ENCODE measurements at places on chromosomes 16 and 17.

- peak; percentile 20 for DNase-seq
Measured at GRCh38 chr17:50675627-50676026, 32.1 kb downstream of the ANKRD40 start.

DNA sequence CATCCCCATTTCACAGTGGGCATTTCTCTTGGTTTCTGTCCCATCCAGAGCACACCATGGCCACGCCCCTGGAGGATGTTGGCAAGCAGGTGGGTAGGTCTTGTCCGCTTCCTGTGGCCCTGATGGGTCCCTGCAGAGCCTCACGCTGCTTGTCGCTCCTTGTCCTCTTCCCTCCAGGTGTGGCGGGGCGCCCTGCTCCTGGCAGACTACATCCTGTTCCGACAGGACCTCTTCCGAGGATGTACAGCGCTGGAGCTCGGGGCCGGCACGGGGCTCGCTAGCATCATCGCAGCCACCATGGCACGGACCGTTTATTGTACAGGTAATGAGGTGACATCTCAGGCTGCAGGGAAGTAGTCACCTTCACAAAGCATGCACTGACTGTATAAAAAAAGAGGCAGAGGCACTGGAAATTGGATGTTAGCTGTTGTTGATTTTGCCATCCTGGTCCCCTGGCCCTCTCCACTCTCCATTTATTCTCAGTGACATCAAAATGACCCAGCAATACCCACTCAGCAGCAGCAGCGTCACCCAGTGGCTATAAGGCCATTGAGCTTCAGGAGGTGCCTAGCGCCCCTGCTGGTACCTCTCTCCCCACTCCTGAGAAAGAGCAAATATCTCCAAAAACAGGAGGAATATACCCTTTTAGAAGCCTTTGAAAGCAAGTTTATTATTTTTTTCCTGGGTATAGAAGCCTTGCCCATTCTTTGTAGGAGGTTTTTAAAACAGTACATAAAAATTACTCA is 13.7 kb downstream of the METTL22 start:
- no peak for DNase-seq

GRCh38 chr16:88599092-88599733 is 29.0 kb downstream of the ZC3H18 start:
- no peak for DNase-seq

DNA sequence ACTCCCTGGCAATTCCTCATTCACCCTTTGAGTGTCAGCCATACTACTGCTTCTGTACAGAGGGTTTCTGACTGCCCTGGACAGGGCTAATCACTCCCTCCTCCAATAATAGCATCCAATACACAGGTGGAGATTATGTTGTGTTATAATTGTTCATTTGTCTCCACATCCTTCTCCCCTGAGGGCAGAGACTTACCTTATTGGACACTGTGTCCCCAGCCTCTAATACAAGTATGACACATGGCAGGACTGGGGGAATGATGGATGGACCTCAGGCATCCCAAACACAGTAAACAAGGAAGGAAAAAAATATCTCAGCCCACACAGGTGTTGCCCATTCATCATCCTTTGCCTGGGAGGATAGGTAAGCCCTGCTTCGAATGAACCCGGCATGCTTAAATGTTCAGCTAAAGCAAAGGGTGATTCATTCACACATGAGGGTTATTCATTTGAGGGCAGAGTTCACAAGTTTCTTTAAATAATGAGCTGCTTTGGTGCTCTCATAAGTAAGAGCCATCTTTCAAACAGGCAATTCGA is 34.8 kb downstream of the MMD start:
- DNase-seq, result no peak

GRCh38 chr17:1813088-1813487 is 16.6 kb downstream of the SMYD4 start:
- no peak for DNase-seq

DNA sequence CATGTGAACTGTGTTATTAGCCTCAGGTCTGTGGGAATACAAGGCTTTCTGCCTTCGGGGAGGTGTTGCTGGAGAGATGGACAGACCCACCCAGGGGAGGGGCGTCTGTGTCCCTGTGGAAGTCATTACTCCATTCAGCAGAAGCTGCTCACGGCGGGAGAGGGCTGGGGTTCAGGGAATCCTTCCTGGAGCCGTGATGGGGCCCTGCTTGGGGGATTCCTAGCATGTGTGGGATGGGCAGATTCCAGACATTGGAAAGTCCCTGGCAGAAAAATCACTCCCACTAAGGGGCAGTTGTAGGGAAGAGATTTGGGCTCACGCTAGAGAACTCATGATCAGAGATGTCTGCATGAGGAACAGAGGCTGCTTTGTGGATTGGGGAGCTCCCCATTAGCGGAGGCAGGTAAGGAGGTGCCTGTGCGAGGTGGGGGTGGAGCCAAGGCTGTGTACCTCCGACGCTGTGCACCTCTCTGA is 56.3 kb upstream of the IL34 start:
- no peak for DNase-seq

GRCh38 chr17:49887086-49887743 is 39.3 kb upstream of the TAC4 start:
- no peak for DNase-seq

DNA sequence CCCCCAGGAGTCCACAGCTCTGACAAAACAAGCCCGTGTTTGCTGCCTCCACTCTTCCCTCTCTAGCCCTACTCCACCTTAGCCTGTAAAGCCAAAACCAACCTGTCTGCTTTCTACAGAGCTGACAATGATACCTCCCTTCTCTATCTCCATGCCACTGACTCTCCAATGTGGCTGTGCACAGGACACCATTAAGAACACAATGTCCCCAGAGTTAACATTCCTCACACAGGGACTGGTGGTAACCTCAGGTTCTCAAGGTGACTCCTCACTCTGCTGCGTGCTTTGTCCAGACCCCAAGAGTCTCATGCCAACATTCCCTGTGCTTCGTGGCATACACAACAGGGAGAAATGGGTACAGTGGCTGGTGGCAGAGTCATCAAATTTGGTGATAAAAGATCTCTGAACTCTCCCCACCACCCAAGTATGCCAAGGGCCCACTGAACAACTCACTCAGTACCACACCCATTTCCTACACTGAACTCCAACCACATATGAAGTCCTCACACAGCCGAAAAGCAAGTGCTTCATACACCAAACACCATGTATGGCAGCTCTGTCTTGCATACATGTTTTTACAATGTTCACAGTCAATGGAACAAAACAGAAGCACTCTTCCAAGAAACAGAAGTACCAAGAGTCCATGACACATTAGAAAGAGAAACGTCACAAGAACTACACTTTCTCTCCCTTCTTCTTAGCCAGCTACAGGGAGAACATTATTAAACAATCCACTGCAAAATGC is 21.1 kb downstream of the CSNK2A2 start:
- no peak for DNase-seq

DNA sequence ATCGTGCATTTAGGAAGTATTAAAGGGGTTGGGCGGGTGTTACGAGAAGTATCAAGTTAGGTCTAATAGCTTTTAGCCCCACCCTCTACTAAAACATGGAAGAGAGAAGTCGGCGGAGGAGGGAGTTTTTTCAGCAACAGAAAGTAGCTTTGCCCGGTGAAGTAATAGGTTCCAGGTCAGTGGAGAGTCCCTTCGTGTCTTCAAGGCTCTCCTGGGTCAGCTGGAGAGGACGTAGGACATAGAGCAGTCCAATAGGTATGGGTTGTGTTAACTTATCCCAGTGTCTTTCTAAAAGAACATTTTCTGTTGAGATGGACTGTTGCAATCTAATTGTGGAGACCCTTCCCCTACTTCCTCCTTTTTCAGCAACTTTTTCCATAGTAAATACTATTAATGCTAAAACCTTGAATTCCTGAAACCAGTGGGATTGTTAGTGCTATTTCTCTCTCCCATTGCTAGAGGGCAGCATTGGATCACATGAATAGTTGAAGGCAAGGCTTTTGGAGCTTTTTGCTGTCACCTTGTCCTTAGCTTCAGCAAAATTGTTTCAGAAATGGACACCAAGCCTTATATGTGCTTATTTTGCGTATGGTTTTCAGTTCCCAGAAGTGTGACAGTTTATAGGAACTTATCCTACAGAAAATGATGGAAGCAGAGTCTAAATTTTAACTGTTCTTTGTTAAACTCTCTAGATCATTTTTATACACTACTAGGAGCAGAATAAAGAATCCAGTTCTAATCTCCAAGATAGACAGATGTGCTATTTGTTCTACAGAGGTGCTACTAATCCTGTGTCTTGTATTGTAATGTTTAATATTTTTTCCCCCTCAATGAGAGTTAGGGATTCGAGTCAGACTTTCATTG is 38.4 kb downstream of the UTP18 start:
- DNase-seq, result no peak
